Stimulated activated CD4-positive, alpha-beta T cell treated with anti-CD3 and anti-CD28 coated beads, TNF-alpha, amount 100 ng/mL, for 48 hours (primary cell): ENCODE measurements at places on chromosomes 11 and 22.
A peak's percentile ranks its signal among the peaks of the same experiment; 100 is the strongest.

GRCh38 chr11:3981084-3981633, 113.4 kb upstream of the RRM1 start:
- DNase-seq = no peak

DNA sequence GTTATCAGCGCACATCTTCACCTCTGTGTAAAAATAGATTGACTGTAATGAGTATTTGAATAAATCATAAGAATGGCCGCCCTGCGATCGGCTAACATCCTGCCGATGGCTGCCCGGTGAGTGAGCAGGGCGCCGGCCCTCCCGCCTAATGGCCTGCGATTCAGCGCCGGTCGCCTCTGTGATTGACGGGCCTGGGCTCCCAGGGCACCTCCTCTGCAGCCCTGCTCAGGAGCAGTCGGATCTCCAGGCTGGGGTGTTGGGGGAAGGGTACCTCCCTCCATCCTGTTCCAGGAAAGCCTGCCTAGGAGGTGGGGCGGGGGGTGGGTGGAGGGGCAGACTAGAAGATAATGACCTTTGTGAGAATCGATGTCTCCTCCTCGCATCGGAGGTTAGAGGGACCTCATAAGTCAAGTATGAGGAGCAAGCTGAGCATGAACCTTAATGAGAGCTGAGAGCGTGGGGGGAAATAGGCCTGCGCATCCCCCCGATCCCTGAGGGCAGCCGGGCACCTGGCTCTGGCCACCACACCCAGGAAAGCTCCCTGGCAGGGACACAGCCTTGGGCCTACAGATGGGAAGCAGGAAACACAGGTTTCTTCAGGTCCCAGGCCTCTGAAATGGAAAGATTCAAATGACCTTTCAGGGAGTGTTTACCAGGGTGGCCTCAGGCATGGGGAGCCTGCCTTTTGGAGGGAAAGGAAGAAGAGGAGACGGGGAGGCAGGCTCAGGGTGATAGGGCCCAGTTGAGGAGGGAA, 71.7 kb downstream of the PKNOX2 start:
- DNase-seq = no peak

GRCh38 chr22:28004021-28004420, 85.0 kb upstream of the PITPNB start:
- DNase-seq = no peak

GRCh38 chr11:58004664-58005063, 19.0 kb upstream of the OR9Q1 start:
- no peak for DNase-seq

DNA sequence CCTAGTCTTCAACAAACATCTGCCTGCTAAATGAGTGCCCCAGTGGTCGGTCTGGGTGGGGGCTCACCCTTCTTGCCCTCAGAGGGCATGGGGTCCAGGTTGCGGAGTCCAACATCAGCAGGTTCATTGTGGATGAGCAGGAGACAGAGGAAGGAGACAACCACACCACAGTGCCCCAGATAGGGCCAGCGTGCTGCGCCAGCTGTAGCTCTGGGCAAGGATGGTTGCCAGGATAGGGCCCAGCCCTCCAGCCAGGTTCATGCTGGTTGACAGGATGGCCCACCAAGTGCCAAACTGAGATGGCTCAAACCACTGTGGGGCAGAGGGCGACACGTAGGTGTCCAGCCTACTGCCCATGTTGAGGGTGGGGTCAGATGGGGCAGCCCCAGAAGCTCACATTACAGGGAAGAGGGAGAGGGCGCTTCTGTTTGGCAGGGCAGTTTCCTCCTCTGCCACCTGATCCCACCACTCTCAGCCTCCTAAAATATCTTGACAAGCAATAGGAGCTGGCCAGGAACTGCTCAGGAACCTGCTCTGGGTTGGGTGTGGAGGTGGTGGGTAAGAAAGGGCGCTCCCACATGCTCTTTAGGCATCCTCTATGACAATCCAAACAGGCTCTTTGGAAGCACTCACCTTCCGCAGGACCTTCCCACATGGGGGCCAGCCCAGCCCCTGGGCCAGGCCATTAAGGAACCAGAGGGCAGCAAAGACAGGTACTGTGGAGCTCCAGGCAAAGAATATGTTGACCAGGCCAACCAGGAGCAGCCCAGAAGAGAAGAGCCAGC, 2.9 kb downstream of the SLC37A4 start:
- DNase-seq = no peak

DNA sequence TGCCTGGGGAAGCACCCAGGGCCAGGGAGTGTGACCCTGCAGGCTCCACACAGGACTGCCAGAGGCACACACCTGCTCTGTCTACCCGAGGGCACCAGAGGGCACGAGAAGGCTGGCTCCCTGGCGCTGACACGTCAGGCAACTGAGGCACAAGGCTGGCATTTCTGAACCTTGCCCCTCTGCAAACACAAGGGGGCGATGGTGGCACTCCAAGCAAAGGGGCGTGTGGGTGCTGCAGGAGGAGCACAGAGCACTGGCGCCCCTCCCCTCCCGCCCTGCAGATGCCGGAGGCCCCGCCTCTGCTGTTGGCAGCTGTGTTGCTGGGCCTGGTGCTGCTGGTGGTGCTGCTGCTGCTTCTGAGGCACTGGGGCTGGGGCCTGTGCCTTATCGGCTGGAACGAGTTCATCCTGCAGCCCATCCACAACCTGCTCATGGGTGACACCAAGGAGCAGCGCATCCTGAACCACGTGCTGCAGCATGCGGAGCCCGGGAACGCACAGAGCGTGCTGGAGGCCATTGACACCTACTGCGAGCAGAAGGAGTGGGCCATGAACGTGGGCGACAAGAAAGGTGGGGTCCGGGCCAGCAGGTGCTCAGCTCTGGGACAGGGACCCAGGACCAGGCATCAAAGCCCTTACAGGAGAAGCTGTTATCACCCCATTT, 20.8 kb upstream of the TXNRD2 start:
- peak; percentile 61 for DNase-seq

- no peak for DNase-seq
Measured at GRCh38 chr11:1770528-1770927, 6.8 kb upstream of the CTSD start.

GRCh38 chr22:20946080-20946986, 20.7 kb upstream of the AIFM3 start:
- no peak for DNase-seq

- no peak for DNase-seq
Measured at GRCh38 chr22:41910050-41911000, 4.5 kb downstream of the SHISA8 start.

DNA sequence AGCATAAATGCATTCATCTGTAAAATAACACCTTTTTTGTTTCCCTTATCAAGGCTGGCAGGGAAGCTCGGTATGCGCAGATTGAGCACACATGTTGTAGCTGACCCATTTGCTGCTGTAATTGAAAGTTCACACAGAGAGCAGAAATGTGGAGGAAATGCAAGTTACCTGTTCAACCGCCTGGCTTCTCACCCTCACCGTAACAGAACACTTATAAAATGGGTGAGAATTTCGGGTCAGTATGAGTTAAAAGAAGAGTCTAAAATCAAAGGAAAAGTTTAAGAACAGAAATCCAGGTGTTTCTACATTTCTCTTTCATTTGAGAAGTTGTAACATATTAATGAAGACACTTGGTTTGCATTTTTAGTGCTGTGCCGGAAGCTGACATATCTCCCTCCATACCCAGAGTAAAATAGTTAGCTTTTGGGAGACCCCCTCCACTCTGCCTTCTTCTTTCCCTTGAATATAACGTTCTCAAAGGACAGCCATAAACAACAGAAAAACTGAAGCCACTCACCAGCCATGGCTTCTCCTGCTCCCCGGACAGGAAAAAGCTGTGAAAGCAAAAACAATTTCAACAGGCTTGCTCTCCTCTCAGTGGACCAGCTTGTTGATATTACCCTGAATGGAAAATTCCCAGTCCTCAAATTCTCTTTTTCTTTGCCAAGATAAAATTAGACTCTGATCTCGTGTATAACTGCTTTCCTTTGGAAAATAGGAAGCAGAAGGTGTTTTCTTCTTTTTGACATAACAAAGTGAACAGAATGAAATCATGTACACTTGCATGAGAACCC, at the start of gene CASP12:
TSS of gene CASP12 (minus strand) at position 570 of the 794 bp plus-strand sequence.
- no peak for DNase-seq

GRCh38 chr22:42459287-42460063, 27.3 kb upstream of the NFAM1 start:
- no peak for DNase-seq

DNA sequence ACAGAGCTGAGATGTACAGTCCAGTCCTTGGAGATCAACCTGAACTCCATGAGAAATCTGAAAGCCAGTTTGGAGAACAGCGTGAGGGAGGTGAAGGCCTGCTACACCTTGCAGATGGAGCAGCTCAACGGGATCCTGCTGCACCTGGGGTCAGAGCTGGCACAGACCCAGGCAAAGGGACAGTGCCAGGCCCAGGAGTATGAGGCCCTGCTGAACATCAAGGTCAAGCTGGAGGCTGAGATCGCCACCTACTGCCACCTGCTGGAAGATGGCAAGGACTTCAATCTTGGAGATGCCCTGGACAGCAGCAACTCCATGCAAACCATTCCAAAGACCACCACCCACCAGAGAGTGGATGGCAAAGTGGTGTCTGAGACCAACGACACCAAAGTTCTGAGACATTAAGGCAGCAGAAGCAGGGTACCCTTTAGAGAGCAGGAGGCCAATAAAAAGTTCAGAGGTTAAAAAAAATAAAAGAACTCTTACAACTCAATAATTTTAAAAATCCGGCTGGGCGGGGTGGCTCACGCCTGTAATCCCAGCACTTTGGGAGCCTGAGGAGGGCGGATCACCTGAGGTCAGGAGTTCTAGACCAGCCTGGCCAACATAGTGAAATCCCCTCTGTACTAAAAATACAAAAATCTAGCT, 69.9 kb upstream of the RTL6 start:
- peak; percentile 7 for DNase-seq

DNA sequence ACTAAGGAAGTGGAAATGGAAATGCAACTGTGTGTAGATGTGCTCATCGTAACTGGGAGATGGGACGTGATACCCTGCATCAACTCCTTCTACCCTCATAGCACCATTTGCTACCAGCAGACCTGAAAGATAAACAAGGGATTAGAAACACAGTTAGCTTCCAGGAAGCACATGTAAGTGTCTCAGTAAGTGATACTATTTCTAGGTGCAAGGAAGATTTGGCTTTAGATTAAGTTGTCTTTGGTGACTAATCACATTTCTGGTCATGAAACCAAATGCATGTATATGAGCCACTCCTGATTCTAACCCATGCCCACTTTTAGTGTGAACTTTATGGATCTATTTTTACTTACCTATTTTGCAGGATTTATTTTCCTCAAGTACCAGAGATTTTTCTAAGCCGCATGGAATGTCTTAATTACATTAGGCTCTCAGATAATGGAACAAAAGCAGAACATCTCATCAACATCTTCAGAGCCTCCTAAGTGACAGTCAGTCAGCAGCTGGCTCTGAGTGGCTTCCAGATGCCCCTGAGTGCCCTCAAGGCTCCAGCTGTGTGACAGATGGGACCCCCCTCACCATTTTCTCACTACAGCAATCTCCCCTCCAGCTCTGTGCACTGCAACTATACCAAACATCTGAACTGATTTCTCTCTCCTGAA, 21.2 kb downstream of the SLC5A12 start:
- no peak for DNase-seq

DNA sequence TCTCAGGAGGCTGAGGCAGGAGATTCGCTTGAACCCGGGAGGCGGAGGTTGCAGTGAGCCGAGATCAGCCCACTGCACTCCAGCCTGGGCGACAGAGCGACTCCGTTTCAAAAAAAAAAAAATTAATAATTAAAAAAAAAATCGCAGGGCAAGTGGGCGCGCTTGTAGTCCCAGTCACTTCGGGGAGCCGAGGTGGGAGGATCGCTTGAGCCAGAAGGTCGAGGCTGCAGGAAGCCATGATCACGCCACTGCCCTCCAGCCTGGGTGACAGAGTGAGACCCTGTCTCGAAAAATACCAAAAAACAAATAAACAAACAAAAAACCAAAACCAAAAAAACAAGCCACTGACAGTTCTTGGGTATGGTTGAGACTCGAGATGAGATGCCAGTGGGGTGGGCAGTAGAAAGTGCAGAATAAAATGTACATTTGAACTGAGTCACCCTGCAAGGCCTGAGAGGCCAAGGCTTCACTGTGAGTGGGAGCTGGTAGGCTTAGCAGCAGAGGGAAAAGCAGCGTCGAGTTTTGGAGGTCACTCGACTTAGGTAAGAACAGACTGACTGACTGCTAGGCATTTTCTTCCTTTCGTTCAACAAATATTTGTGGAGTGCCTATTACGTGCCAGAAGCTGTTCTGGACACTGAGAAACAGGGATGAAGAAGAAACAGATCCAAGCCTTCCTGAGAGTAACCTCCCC, 635 bp upstream of the LDHA start:
- DNase-seq = no peak

DNA sequence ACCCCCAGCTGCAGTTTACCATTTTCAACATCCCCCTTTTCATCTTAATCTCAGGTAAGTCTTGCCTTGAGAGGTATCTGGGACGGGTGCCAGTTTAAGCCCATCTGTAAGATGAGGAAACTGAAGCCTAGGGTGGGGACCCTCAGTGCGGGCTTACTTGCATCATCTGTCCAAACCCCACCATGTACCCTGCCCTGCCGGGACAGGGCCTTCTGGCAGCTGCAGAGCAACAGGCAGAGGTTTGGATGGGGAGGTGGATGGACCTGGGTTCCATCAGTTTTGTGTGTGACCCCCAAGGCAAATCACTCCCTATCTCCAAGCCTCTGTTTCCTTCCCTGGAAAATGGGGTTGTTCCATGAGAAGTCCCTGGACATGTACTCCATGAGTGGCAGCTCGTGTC, 67.5 kb downstream of the MN1 start:
- DNase-seq = no peak

GRCh38 chr11:120039039-120039438, 98.9 kb downstream of the TRIM29 start:
- DNase-seq = no peak

- DNase-seq = no peak
Measured at GRCh38 chr11:66412110-66412509, 8.7 kb upstream of the NPAS4 start.

DNA sequence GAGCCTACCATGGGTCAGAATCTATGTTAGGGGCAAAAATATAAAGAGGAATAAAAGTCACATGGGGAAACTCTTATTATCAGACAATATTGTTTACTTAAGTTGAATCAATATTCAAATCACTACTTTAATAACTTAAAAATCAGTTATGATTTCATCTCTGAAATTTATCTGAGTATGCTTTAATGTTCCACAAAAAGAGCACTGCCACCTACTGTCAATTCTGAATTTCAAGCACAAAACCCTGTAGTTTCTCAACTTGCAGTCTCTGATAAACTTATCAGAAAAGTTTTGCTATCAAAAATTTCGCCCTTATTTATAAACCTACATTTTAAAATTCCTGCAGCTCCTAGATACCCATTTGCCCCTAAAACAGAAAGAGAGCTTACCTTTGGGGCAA, 47.3 kb downstream of the RDX start:
- DNase-seq = no peak
